ENCODE measurements at places on chromosomes 16 and 17. TPM values are rescaled to one million over a fixed set of nuclear protein-coding genes. Genes with fewer than 3 reads are reported as not detected.

TBC1D3K gene
- total RNA-seq, result not detected

WFIKKN2 gene
- 0.07 TPM for total RNA-seq

TVP23C gene
- total RNA-seq, result 16.2 TPM

TEX19 gene
- total RNA-seq, result 1.4 TPM

SDK2 gene
- 14.8 TPM for total RNA-seq

GRCh38 chr17:59498530-59499307 lies 66.7 kb upstream of the DHX40 start:
- no peak for DNase-seq

GRCh38 chr16:23339787-23340186 lies 37.7 kb downstream of the SCNN1B start:
- no peak for DNase-seq

GRCh38 chr17:81566461-81567126 lies 14.4 kb upstream of the FAAP100 start:
- no peak for DNase-seq

DNA sequence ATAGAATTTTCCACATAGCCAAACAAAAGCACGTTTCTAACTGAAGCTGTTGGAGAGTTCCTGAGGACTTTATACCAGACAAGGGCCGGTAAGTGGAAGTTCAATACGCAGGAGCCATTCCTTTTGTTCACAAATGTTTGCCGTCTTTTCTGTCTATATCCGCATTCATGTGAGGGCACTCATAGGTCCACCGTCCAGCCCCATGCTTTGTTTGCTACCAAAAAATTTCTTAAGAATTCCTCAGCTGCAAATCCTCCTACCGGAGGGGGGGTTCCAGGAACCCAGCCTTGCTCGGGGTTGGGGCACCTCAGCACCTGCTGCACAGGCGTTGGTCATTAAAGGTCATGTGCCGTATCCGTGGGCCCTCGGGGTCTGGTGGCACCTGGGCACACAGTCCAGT lies 276.8 kb downstream of the SEC14L1 start:
- DNase-seq, result no peak

GRCh38 chr17:16215002-16215272 lies 397 bp downstream of the NCOR1 start:
- peak; percentile 67 for DNase-seq

GRCh38 chr16:56327929-56328258 lies 97.5 kb downstream of the AMFR start:
- no peak for DNase-seq

GRCh38 chr16:85057948-85058347 lies 30.4 kb downstream of the KIAA0513 start:
- DNase-seq, result no peak

DNA sequence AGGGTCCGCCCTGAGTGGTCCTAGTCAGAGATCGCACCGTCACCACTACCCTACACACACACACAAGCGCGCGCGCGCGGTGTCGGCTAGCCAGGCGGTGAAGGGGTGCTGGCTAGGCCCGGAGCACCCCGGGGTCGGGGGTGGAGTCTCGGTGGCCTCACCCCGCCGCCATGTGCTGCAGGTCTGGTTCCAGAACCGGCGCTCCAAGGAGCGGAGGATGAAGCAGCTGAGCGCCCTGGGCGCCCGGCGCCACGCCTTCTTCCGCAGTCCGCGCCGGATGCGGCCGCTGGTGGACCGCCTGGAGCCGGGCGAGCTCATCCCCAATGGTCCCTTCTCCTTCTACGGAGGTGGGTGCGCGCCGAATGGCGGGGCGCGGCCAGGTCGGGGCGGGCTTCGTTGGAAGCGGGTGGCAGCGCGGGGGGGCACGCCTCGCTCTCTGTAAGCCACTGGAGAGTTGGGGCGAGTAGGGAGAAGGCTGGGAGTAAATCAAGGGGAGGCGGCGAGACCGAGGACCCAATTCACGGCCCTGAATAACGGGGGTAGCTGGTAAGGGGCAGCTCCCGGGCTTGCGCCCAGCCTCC lies 4.8 kb downstream of the LHX1 start:
- peak; percentile 50 for DNase-seq

GRCh38 chr17:58694826-58695225 lies 2.4 kb downstream of the RAD51C start:
- no peak for DNase-seq

- no peak for DNase-seq
Observed at GRCh38 chr17:2926019-2926650, 129.9 kb downstream of the RAP1GAP2 start.

GRCh38 chr17:4554441-4554996 lies 665 bp downstream of the MYBBP1A start:
- peak; percentile 13 for DNase-seq

GRCh38 chr16:3654249-3654991 lies at the start of gene DNASE1:
Gene DNASE1 (plus strand): TSS chr16:3654691. CDS start chr16:3655374, 683 bp downstream.
- DNase-seq, result peak; percentile 81

- DNase-seq, result no peak
Observed at GRCh38 chr17:35713069-35713728, 18.2 kb upstream of the RASL10B start.

DNA sequence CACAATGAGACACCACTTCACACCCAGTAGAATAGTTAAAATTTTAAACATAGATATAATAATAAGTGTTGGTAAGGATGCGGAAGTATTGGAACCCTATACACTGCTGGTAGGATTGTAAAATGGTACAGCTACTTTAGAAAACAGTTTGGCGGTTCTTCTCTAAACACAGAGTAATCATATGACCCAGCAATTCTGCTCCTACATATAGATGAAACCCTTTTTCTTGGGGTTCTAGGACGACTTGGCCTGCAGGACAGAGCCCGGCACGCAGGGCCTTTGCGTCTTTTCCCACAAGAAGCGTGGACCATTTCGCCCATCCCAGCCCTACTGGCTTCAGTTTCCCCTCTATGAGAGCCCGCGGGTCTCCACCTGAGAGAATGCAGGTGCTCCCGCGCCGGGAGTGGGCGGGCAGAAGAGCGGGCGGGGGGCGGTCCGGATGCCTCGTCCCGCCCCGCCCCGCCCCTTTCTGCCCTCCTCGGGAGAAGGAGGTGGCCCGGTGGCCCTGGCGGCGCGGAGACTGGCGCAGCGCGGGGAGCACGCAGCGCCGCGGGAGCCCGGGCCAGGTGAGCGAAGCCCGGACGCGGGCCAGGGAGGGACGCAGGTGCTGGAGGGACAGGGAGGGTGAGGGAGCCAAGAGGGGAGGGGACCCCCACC lies at the start of gene SDR42E2:
Gene SDR42E2 (plus strand): TSS at position 508 of the 657 bp plus-strand sequence. CDS start 3,077 bp downstream, outside the sequence.
- DNase-seq, result peak; percentile 80

DNA sequence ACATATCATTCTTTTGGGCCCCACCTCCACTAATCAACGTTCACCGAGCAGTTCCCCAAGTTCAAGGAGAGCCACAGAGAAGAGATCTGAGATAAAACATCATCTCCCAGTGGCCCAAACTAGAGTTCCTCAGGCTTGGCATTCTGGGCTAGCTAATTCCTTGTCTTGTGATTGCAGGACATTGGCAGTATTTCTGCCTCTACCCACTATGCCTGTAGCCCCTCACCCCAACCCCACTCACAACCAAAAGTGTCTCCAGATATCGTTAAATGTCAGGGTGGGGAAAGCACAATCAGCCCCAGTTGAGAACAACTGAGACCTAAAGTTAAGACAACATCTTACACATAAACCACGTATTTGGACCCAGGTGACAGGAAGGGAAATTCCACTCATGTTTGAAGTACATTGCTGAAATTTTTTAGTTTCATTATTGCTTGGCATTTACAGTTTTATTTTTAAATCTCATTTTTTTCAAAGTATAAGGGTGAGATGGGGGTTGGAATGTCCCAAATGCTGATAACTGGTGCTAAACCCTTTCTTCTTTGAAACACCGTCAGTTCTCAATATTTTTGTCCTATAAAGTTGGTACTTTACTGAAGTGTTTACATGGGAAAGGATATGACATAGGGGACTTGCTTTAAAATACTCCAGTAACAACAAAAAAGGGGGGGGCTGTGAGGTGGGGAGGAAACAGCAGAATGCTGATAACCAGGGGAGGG lies 13.6 kb downstream of the ZC3H7A start:
- DNase-seq, result no peak

DNA sequence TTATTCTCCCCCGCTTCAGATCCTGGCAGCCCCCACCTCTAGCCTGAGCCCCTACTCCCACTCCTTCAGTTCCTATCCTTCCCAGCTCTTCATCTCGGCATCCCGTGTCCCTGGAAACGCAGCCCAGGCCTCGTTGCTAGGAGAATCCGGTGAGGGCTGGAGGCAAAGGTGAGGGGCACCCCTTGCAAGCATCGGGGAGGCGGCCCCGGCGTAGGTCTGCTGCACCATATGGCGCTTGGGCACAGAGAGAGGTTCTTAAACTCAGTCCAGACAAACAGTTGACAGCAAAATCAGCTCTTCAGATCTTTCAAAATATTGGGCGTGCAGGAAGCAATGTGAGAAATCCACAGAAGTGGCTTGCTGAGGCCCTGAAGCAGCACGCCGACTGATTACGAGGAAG lies 15.0 kb downstream of the SLC38A8 start:
- DNase-seq, result no peak

GRCh38 chr16:86459266-86459665 lies 51.1 kb upstream of the FOXF1 start:
- no peak for DNase-seq
